ENCODE measurements at places on chromosomes 6 and 20.
A peak's percentile ranks its signal among the peaks of the same experiment; 100 is the strongest.

- DNase-seq, result peak; percentile 89
Measured at GRCh38 chr20:62900052-62900691, 26.1 kb downstream of the DIDO1 start.

DNA sequence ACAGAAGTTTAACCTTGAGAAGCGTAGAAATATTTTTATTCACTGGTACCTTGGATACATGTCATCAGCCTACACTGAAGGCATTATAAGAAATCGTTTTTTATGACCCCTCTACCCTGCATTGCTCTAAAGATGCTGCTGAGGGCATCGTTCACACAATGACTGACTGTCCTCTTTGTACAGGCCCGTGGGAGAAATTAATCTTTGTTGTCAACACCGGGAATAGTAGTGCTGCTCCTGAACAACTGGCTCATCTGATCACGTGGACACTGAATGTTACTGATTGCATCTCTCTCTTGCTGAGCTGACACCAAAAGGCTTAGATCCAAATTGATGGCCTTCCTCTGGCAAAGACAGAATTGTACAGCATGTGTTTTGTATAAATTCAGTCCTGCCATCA lies 157.1 kb upstream of the SMLR1 start:
- DNase-seq, result no peak

- DNase-seq, result peak; percentile 77
Measured at GRCh38 chr6:149566410-149567193, 427 bp downstream of the GINM1 start.

DNA sequence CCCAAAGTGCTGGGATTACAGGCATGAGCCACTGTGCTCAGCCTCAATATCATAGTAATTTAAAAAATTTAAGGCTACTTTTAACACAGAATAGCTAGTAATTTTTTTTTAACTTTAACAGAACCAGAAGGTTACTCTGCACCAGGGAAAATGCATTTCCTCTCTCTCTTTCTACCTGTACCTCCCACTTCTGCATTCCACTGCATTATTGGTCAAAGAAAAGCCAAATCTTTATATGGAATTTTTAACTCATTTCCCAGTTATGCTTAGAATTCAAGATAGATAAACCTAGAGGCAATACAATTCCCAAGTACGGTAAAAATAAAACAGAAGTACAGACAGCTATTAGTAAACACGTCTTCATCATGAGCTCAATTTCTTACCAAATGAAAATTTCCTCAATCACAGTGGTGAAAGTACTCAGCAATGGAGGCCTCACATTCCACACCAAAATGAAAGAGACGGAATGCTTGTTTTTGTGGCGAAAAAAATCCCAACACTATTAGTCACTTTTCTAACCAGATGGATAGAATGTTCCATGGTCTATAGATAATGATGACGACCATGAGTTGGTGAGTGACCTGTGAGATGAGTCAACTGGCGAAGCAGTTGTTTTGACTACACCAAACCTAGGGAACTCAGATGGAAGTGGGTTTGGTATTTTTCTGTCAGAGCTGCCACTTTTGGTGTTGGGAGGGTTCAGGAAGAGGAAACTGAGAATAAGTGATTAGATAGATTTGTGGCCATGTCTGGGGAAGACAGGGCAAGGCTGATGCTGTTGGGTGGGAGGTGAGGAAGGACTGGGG lies 104.7 kb upstream of the SGK1 start:
- DNase-seq, result no peak

DNA sequence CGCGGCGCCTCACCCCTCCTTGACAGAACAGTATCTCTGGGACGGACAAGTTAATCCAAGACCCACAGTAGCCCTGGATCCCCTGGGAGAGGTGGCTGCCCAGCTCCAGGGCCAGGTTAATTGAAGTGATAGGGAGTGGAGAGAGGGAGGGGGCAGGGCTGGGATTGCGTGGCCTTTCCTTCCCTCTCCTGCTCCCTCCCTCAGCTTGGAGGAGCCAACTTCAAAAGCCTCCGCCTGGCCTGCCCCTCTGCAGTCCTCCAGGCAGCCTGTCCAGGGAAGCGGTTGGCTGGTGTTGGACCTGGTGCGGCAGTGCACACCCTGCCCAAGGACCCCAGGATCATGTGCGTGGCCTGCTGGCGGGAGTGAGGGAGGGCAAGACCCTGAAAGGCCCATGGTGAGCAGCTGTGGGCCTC lies at the start of gene C20orf204:
Gene C20orf204, plus strand, starts transcription at position 250 of the 413 bp plus-strand sequence. Its CDS starts 142 bp downstream, at position 392.
- no peak for DNase-seq

DNA sequence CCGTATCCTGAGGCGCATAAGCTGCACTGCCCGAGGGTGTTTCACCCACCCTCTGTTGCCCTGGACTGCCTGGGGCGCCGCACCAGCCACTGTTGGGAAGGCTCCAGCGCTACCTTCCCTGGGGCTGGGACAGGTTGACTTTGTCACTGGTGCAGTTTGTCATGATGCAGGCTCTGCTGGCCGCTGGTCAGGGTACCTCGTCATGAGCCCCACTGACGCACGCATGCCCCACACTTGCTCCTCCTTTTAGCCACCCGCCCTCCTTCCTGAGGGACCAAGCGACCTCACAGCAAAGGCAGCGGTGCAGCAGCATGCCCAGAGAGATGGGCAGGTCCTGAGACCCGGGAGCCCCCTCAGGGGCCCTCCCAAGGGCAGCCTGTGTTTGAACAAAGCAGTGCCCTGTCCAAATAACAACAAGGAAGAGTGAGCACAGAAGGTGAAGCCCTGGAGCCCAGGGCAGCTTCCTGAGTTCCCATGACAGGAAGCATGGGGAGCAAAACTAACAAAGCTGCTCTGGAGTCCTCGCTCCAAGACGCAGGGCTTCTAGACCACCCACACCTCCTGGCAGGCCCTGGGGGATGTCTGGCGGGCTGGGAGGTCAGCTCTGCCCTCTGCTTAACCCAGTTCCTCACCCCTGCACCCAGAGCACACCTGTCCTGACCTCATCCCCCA lies 50.1 kb upstream of the SMOC2 start:
- DNase-seq, result no peak

DNA sequence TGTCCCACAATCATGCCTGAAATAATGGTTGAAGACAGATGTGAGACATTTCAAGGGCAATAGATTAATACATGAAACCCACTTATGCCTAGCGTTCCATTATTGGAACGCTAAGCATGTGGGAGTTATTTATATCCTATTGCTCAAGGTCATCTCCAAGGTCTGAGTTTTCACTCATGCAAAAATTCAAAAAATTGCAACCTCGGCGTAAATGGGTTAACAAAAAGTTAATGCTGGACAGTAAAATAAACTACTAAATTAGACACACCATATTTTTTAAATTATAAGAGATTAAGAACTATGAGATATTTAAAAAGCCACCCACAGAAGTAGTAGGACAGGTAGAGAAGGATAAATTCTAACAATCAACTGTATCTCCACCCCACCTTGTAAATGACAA lies 98.4 kb downstream of the ESR1 start:
- DNase-seq, result no peak

- no peak for DNase-seq
Measured at GRCh38 chr6:56796196-56796532, 153.5 kb upstream of the DST start.

GRCh38 chr6:39041072-39041471 lies 7.5 kb upstream of the GLP1R start:
- DNase-seq, result no peak

- DNase-seq, result no peak
Measured at GRCh38 chr6:15410752-15411151, 164.9 kb downstream of the JARID2 start.

GRCh38 chr20:5531318-5532081 lies 214.7 kb upstream of the PROKR2 start:
- DNase-seq, result no peak

DNA sequence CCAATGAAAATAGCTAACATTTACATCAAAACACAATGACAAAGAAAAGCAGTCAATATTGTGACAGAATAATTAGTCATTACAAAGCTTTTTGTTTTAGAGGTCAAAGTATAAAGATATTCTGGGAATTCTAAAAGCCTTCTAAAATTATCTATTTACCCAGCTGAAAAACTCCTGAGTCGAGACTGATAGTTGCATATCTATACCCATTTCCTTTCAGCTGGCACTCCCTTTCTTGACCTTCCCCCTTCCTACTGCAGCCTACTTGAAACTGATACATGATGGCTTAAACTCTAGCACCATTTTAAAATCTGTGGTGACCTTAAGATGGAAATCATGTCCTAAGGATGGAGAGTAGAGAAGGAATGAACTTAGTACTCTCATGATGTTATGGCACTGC lies 38.6 kb downstream of the LMBRD1 start:
- DNase-seq, result no peak

- DNase-seq, result no peak
Measured at GRCh38 chr6:22056398-22056797, 240.4 kb downstream of the PRL start.

GRCh38 chr20:35301426-35301825 lies 9.2 kb upstream of the FAM83C start:
- DNase-seq, result no peak

- peak; percentile 47 for DNase-seq
Measured at GRCh38 chr6:15960740-15961634, 167.9 kb upstream of the MYLIP start.

GRCh38 chr6:79467716-79468115 lies 69.5 kb downstream of the LCA5 start:
- no peak for DNase-seq

DNA sequence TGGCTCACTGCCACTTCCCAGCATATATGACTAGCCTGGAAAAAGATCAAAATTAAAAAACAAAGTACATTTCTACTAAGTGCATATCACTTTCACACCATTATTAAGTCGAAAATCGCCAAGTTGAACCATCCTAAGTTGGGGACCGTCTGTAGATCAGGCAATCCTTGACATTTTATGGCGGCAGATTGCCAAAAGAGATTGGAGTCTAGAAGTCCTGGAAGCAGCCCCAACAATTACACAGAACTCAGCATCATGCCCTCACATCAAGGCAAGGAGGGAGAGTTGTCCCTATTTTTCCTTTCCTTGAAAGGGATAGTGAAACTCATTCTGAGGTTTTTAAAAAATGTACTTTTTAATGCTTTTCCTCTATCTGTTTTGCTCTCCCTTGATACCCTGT lies 30.7 kb downstream of the SLC22A3 start:
- DNase-seq, result no peak

DNA sequence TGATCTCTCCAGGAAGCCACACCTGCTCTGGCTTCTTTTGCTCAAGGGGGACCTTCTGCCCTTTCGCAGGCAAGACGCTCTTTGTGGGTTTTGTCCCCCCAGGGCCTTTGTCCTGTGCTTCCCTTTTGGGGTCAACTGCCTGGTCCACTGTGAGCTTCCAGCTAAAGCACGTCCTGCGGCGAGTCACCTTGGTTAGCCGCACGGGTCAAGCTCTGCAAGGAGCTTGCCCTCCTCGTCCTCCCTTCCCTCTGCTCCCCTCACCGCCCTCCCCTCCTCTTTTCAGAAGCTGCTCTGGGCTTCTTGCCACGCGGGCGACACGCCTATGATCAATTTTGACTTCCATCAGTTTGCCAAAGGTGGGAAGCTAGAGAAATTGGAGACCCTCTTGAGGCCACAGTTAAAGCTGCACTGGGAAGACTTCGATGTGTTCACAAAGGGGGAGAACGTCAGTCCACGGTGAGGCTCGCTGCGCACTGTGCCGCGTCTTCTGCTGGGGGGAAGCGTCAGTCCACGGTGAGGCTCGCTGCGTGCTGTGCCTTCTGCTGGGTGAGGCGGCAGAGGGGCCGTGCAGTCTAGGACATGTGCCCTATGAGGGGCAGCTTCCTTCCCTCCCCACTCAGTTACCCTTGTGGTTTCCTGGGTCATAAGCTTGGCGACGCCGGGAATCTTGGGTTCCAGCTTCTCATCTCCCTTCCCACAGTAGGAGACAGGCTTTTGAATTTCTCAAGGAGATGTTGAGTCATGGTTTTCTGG lies 80.2 kb downstream of the SYNJ2 start:
- DNase-seq, result no peak

- DNase-seq, result no peak
Measured at GRCh38 chr20:22771706-22772105, 187.3 kb upstream of the FOXA2 start.

- DNase-seq, result no peak
Measured at GRCh38 chr6:169240125-169240524, 13.5 kb downstream of the THBS2 start.

- no peak for DNase-seq
Measured at GRCh38 chr6:5736016-5736738, 270.5 kb downstream of the NRN1 start.

- DNase-seq, result no peak
Measured at GRCh38 chr6:81816380-81816779, 63.9 kb upstream of the TENT5A start.

DNA sequence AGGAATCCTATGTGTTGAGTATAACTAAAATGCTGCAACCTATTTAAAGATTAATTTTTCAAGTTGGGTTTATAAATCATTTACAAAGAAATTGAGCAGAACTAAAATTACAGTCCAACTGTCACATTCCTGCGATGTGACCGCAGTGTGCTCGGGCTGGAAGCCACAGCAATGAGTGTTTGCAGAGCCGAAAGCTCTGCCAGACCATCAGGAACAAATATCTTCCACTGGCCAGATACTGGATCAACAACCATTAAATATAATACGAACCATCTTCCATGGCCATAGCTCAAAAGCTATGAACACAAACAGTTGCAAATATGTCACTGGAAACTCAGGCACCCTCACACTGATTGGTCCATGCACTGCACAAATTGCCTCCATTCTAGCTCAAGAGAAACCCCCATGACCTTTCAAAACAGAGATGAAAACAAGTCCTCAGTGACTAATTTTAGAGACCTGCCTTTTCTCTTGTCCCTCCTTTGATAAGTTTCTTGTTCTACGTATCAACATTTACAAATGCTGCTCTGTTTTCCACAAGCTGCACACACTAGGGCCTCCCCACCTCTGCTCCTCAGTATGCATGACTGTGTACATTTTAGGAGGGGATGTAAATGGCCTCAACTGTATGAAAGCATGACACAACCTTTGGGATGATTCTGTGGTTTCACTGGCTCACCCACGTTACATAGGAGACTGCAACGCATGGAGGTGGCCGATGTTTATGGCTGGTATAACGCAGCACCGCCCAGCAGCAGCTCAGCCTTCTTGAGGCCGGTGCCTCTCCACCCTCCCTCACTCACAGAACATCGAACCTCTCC lies 171.7 kb downstream of the WDR27 start:
- no peak for DNase-seq

DNA sequence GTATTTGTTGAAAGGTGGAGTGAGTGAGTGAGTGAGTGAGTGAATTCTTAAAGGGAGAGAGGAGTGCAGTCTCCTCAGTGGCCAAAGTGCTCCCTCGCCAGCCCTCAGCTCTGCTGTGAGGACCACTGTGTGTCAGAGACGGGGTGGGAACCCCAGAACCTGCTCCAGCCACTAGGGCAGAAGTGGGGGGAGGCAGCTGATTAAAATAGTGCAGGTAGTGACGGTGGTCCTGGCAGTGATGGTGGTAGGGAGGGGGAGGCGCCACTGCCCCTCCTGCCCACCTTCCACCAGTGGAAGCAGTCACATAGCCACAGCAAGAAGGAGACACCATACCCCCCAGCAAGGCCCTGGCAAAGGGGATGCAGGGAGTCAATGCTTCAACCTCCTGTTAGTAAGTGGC lies 133.5 kb downstream of the PHACTR3 start:
- no peak for DNase-seq

GRCh38 chr6:30002871-30003270 lies 58.2 kb upstream of the POLR1H start:
- DNase-seq, result no peak

GRCh38 chr6:64224819-64225218 lies 589.2 kb downstream of the PHF3 start:
- no peak for DNase-seq

GRCh38 chr20:45612314-45612713 lies 17.2 kb upstream of the WFDC10A start:
- DNase-seq, result no peak
